ENCODE measurements at places on chromosomes 1 and 21.
A peak's percentile ranks its signal among the peaks of the same experiment; 100 is the strongest.

DNA sequence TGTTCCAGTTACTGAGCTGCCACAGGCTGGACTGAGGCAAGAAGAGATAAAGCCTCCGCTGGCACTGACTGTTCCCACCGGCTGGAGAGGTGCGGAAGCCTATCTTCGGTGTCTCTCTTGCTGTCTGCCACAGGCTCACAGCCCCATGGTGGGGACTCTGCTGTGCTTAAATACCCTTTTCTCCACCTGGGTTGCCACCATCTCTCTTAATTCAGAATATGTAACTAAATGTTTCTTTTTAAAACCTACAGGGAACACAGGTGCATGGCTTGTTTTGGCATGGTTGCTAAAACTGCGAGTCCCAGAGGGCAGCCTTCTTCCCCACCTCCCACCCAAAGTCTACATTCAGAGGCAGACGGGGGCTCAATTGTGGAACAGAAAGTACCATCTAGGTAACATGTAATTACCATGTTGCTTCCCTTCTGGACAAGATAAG is 8.1 kb upstream of the LBR start:
- no peak for DNase-seq

- no peak for DNase-seq
These were observed 45.5 kb downstream of the PRDM15 start for GRCh38 chr21:41833497-41834115.

GRCh38 chr1:92623187-92623778 is 136.6 kb upstream of the GFI1 start:
- DNase-seq = no peak

GRCh38 chr1:182752077-182752988 is 37.2 kb upstream of the NPL start:
- DNase-seq = peak; percentile 35

GRCh38 chr1:110038271-110038670 is 3.8 kb downstream of the STRIP1 start:
- DNase-seq = no peak

- no peak for DNase-seq
These were observed 1.1 kb upstream of the ADIPOR1 start for GRCh38 chr1:202959276-202959620.

- DNase-seq = no peak
These were observed 13.6 kb downstream of the DIP2A start for GRCh38 chr21:46472246-46472645.

DNA sequence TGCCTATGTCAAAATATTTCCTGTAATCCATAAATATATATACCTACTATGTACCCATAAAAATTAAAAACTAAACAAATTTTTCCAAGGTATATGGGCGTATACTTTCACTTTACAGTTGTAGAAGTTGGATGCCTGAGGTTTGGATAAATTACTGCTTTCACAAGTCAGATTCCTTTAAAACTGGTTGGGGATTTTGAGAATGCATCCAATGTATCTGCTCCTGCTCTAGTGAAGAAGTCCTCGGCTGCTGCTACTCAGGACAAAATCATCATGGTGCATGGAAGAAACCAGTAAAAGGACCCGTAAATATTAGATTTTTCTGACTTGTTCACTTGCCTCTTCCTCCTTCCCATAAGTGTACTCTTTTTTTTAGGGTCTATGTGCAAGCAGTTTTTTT is 841.1 kb downstream of the USP25 start:
- no peak for DNase-seq

DNA sequence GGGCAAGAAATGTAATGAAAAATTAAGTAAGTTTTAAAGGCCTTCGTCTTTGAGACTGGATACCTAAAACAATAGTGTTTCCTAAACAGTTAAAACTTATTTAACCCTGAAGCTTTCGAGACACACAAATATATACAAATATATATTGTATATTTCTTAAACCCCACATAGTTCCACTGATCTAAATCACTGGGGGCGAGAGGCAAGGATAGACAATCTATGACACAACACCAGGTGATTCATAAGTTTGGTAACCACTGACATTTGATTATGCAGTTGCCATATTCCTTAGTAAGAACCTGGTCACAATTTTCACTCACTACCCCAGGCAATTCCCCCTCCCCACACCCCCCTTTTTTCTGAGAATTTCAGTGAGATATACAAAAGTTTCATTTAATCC is 55.3 kb upstream of the BOLA1 start:
- no peak for DNase-seq

DNA sequence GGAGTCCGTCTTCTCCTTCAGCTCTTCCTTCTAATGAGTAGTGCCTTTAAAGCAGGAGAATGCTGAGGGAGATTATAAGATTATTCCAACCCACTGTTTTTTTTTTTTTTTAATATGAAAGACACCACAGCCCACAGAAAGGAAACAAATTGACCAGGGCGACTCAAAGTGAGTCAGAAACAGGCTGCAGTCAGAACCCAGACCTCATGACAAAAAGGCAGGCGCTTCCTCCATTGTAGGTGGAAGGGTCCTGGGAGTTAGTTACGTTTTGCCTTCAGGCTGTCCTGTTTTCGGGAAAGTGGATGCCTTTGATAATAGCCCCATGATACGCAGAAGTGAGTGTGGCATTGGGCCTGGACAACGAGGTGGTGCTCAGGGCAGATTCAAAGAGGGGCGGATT is 21.0 kb downstream of the PLXNA2 start:
- no peak for DNase-seq

- DNase-seq = no peak
These were observed 463.9 kb downstream of the PCP4 start for GRCh38 chr21:40331172-40331571.

DNA sequence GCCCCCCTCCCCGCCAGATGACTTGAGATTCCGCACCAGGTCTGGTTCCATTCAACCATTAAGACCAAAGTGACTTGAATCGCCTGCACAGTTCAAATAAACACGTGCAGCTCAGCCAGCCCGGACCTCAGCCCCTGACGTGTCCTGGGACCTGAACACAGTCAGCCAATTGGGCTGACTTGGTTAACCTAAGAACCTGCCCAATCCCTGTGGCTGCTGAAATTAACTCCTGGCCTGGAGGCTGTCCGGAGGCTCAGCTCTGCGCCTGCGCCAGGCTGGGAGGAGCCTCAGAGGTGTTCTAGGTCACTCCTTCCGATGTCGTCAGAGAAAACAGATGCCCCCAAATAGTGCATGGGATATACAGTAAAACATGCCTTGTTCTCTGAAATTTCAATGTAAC is 73.4 kb downstream of the SCCPDH start:
- no peak for DNase-seq

DNA sequence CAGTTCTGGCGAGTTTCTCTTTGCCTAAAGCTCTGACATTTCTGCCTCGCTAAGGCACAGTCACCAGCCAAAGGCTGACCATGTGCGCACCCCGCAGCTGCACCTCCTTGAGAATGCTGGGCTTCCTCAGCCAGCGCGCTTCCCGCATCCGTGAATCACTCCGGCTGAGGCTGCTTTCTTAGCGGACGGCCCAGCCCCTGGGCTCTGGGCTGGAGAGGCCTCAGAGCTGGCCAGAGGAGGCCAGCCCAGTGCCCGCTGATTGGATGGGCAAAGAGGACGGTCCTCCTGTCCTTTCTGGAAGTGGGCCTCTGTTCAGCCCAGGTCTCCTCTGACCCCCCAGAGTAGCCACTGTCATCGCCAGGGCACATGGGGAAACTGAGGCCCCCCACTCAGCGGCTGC is 56.1 kb downstream of the PRDM16 start:
- no peak for DNase-seq
